NCI-H2227 treated with DMSO at 0.1 percent for 48 hours (cell line): ENCODE measurements at places on chromosomes 1 and 21.

DNA sequence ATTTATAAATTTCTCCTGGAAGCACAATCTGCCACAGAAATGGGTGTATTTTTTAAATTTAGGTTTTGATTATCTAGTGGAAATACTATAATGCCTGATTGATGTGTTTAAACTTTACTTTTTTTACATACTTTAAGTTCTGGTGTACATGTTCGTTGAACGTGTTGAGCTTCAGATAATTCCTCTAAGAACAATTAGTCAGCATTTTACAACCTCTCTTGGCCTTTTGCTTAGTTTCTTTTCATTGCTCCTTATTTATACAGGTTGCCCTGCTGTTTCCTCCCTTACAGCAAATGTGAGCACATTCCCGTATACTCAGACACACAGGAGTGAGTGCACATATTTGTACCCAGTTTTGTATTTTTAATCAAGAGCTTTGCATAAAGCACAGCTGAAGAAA is 1038.9 kb downstream of the BRINP3 start:
- no peak for DNase-seq

- no peak for DNase-seq
Observed at GRCh38 chr21:35026617-35027562, 22.2 kb downstream of the RUNX1 start.

DNA sequence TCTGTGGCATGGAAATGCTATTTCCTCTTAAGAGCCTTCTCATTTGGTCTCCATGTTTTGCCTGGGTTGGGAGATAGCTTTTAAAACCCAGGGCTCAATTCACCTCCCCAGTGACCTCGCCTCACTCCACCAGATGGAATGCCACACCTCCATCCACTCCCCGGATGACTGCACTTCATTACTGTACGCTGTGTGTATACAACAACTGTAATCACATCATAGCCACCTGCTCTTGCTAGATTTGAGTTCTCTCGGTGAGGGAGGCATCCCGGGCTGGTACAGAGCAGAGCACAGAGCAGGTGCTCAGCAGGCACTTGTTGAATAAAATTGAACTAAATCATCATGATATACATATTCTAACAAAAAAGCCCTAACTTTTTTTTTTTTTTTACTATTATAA is 26.0 kb downstream of the SDE2 start:
- DNase-seq, result peak; percentile 63

GRCh38 chr1:91005285-91005684 is 16.6 kb downstream of the ZNF644 start:
- DNase-seq, result no peak

- no peak for DNase-seq
Observed at GRCh38 chr1:178768423-178768822, 43.4 kb downstream of the RALGPS2 start.

GRCh38 chr1:208041505-208041904 is 130.6 kb upstream of the CD34 start:
- no peak for DNase-seq

DNA sequence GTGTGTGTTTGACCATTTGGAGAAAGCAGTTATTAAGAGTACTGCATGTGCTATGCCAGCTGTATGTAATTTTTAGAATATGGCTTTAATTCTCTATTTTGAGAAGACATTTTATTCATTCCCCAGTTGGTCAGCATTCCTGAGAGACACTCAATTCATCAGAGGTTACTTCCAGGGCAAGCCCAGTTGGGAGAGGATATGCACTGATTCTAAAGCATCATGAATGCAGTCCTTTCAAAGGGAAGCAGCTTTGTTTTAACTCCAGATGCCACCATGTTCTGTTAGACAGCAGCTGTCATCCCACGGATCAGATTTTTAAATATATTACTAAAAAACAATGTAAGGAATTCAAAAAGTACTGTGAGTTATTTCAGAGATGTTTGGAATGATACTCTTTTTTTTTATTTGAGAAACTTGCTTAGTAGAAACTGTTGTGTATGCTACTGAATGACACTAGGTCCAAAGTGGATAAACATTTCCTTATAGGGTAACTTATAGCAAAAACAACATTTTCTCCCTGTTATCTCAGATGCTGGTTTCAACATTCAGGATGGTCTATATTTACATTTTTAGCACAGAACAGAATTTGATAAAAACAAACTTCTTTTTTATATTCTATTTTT is 149.5 kb upstream of the B3GALT2 start:
- DNase-seq, result no peak

DNA sequence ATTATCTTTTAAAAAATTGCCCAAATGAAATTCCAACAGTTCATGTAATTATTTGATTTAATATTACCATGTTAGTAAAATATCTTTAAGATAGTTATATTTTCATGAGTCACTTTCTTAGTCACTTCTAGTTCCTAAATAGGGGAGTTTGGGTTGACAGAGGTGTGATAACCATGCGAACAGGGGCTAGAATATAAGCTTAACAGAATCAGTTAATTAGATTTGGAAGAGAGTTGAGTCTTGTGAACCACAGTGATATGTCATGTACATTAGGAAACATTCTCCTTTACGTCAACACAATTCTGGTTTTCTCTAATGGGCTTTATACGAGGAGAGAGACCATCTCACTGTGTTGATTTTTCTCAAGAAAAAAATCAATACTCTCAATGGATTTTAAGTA is 64.8 kb upstream of the ZNF281 start:
- DNase-seq, result peak; percentile 21

GRCh38 chr1:173383351-173383750 is 93.8 kb upstream of the PRDX6 start:
- DNase-seq, result no peak

GRCh38 chr1:83794384-83794783 is 204.5 kb downstream of the TTLL7 start:
- no peak for DNase-seq

- DNase-seq, result no peak
Observed at GRCh38 chr1:10772711-10773110, 23.7 kb downstream of the CASZ1 start.

DNA sequence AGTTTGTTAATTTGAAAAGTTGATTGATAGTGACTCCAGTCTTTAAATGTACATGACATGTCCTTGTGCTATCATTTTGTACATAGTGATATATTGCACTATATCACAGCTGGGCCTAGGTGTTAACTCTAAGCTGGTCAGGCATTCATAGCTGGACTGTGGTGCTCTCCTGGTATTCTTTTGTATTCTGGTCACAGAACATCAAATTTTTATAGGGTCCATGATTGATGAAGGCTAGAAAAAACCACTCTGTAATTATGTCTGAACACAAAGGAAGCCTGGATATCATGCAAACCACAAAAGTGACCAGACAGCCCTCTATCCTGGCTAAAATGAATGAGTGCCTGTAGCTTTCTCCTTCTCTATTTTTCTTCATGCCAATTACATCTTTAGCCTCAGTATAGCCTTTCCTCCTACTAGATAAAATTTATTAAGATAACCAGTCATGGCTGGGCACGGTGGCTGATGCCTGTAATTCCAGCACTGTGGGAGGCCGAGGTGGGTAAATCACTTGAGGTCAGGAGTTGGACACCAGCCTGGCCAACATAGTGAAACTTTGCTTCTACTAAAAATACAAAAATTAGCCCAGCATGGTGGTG is 134.9 kb upstream of the B3GALT2 start:
- no peak for DNase-seq

GRCh38 chr1:41844255-41844654 is 74.5 kb downstream of the HIVEP3 start:
- DNase-seq, result no peak

DNA sequence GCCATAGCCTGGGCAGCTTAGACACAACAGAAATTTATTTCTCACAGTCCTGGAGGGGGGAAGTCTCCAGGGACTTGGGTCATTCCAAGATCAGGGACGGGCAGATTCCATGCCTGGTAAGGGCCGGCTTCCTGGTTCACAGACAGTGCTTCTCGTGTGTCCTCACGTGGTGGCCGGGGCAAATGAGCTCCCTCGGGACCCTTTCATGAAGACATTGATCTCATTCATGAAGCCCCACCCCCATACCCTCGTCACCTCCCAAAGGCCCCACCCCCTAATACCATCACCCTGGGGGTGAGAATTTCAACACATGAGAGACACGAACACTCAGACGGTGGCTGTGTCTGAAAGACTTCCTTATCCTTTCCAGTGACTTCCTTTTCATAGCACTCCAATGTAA is 51.5 kb downstream of the ACOT7 start:
- DNase-seq, result no peak

DNA sequence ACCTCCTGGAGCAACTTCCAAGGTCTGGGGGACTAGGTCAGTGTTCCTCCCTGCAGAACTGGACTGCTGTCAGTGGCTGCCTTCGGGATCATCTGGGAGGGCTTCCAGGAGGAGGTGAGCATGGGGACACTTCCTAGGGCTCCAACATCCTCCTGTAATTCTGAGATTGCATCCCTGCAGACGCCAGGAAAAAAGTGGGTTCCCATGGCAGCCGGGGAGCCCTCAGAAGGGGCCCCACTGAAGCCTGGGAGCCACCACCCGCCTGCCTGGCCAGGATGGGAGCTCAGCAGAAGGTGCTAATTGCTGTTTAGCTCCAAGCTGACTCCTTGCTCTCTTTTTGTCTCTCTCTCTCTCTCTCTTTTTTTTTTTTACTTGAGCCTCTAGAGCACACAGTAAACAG is 16.1 kb upstream of the ARF1 start:
- no peak for DNase-seq

DNA sequence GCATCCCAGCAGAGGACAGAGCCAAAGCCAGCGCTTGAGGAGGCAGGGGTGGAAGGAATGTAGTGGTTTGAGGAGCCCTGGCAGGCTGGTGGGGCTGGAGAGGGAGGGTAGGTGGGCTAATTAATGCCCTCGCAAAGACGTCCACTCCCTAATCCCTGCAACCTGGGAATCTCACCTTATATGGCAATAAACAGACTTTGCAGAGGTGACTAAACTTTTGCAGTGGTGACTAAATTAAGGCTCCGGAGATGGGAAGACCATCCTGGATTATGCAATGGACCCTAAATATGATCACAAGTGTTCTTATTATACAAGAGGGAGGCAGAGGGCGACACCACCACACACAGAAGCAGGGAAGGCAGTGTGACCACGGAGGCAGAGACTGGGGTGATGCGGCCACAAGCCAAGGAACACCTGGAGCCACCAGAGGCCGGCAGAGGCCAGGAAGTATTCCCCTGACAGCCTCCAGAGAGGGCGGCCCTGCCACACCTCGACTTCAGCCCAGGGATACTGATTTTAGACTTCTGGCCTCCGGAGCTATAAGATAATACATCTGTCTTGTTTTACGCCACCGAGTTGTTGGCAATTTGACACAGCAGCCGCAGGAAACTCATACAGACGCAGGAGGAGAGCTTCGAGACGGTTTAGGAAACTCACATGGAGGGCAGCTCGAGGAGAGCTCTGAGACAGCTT is 23.1 kb upstream of the NPPB start:
- DNase-seq, result no peak

GRCh38 chr1:50271337-50271736 is 151.9 kb downstream of the DMRTA2 start:
- peak; percentile 69 for DNase-seq

GRCh38 chr1:1059494-1060280 is 14.4 kb downstream of the RNF223 start:
- peak; percentile 41 for DNase-seq

GRCh38 chr1:56551691-56552090 is 27.7 kb downstream of the PLPP3 start:
- DNase-seq, result no peak

- DNase-seq, result no peak
Observed at GRCh38 chr1:9385801-9386573, 93.3 kb downstream of the SPSB1 start.

DNA sequence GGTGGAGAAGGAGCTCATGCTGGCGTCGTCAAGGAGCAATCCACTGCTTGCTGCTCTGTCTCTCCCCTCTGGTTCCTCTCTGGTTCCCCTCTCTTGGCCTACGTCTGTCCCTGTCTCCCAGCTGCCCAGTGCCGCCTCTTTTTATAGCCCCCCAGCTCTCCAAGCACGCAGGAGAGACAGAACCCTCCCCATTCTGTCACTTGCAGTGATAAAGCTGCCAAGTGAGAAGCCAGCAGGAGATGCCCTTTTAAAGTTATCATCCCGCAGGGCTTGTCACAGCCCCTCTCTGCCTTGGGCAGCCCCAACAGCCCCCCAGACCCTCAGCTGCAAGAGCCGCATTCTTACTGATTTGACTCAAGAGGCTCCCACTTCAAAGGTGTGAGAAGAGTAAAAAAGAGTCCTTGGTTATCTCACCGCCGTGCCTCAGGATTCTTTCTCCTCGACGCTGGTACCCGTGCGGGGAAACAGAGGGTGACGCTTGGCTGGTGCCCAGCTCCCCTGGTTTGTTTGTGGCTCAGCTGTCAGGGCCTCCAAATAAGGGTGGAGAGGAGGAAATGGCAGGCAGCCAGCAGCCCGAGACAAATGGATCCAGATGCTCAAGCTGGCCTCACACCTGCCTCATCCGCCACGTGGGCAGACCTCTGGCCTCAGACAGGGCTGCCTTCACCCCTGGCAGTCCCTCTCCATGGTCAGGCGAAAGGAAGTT is at the start of gene NPPA:
NPPA (minus strand) TSS at position 117 of the 706 bp plus-strand sequence; CDS start at position 18, 99 bp downstream.
- peak; percentile 13 for DNase-seq

GRCh38 chr1:200099040-200099439 is 71.5 kb downstream of the NR5A2 start:
- DNase-seq, result no peak

DNA sequence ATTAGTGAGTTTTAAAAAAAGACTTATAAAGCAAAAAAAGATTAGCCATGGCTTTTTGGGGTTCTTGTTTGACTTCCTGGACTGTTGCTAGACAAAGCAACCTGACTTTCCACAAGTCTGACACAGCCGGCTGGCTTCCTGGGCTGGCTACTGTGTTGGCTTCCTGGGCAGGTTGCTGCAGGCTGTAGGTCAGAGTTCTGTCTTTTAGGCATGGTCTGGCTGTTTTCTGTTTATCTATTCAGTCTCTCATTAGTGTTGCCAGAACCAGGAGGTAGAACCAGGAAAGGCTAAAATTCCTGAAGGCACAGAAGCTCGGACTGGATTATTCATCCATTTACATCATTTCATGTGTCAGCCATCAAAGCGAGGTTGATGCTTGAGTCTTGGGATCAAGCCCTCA is 88.6 kb upstream of the SLC35F3 start:
- no peak for DNase-seq

DNA sequence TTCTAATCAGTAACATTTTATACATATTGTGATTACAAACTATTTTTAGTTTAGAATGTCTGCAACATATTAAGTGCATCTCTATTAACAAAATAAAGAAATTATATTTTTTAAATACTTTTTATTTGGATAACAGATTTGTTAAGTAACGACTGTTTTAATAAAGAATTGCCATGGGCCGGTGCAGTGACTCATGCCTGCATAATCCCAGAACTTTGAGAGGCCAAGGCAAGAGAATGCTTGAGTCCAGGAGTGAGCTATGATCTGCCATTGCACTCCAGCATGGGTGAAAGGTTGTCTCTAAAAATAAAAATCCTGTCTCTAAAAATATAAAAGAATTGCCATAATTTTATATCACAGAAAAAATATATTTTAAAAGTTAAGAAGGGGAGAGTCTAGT is 4.1 kb downstream of the LRRIQ3 start:
- DNase-seq, result no peak

DNA sequence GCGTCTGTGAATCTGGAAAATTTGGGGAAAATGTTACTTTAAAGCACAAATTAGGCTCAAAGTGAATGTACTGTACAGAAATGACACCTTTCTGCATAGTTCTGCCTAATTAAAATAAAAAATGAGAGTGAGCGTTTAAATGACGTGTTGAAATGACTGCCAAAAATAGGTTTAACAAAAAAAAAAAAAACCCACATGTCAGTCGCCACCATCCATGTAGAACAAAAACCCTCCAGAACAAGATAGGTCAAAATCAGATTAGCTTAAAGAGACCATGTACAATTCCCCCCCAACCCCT is 745 bp downstream of the PARP1 start:
- DNase-seq, result no peak
